RPMI7951 (cell line): ENCODE measurements at places on chromosomes 5 and 9. TPM values are rescaled to one million over a fixed set of nuclear protein-coding genes. Genes with fewer than 3 reads are reported as not detected.
A peak's percentile ranks its signal among the peaks of the same experiment; 100 is the strongest.

Gene ITGA1
- 47.7 and 74.6 TPM in 2 replicates for total RNA-seq

Gene IFNA10
- total RNA-seq: not detected in 2 replicates

Gene RICTOR
- 19.6 and 21.0 TPM in 2 replicates for total RNA-seq

Gene PKN3
- total RNA-seq: 6.1 and 6.6 TPM in 2 replicates

Gene CNTNAP3
- 0.12 and 0.39 TPM in 2 replicates for total RNA-seq

Gene GRM6
- total RNA-seq: not detected in 2 replicates

- DNase-seq: no peak
Observed at GRCh38 chr5:55483885-55484284, 50.9 kb downstream of the PLPP1 start.

DNA sequence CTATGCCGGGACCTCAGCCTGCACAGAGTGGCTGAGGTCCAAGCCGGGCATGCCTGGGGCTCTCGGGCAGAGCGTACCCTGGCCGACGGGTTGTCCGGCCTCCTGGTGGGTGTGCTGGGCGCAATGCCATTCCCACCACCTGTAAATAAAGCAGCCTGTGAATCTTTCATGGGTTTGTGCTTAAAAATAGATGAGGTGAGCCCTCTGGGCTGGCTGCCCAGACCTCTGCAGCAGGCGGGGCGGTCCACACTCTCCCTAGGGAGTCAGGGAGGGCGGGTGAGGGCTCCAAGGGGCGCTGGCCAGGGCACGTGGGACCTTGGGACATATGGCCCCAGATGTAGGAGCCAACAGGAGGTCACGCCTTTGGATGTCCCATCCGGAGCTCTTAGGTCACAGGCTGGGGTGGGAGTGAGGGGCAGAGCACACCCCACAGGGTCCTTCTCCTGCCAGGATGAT, 3.6 kb upstream of the AGPAT2 start:
- no peak for DNase-seq

GRCh38 chr5:174951151-174951780, 226.9 kb downstream of the MSX2 start:
- DNase-seq: peak; percentile 68

- DNase-seq: no peak
Observed at GRCh38 chr5:132417889-132418485, 48.5 kb downstream of the SLC22A5 start.

- no peak for DNase-seq
Observed at GRCh38 chr9:4831119-4831518, 38.4 kb downstream of the RCL1 start.

DNA sequence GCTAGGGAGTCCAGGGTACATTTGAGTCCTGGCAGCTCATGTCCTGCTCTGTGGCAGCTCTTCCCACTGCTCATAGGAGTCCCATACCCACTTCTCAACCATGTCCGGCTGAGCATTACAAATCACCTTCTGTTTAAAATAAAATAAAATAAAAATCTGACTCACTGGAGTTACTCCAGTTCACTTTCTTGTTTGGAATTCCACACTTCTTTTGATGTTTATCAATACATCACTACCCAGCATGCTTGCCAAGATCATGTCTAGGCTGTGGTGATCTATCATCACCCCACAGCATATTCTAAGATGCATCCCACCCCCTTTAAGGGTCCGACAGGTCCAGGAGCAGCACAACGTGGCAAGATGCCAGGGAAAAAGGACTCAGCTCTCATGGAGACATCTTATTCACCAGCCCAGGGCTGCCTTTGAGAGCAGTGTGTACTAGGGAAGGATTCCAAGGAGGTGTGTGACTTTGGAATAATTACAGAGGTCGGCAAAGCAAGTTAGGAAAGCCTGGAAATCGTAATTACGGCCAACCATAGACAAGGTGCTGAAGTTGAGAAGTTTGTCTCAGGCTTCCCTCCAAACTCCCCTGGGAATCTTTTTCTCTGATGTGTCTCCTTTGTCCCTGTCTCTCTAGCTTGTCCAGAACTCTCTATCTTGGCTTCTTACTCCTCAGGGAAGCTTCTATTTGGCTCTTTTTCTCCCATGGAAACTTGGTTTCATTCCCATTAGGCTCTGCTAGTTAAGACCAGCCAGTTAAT, 111.4 kb upstream of the SLC1A3 start:
- peak; percentile 72 for DNase-seq

DNA sequence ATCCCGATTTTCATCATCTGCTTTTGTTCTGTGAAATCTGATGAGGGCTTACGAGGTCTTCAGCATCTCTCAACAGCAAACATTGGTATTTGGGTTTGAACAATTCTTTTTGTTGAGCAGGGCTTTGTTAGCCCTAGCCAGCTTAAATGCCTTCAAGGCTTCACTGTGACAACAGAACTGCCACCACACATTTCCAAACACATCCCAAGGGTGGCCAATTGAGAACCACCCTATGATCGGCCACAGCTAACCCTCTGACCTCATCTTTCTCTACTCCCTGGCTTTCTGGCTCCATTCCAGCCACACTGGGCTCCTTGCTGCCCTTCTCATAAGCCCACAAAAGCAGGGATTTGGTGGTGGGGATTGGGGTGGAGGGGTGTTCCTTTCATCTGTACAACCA, 17.6 kb downstream of the MTX3 start:
- peak; percentile 44 for DNase-seq

- no peak for DNase-seq
Observed at GRCh38 chr5:75457691-75458090, 53.7 kb downstream of the CERT1 start.

- DNase-seq: no peak
Observed at GRCh38 chr5:53178830-53179229, 69.3 kb upstream of the MOCS2 start.

DNA sequence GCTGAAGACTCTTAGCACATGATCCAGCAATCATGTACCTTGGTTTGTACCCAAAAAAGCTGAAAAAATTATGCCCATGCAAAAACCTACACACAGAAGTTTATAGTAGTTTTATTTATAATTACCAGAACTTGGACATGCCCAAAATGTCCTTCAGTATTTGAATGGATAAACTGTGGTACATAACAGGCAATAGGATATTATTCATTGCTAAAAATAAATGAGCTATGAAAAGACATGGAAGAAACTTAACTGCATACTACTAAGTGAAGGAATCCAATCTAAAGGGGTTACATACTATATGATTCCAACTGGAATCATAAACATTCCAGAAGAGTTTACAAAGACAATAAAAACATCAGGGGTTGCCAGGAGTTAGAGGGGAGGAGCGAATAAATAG, 25.6 kb downstream of the FBXL17 start:
- no peak for DNase-seq

DNA sequence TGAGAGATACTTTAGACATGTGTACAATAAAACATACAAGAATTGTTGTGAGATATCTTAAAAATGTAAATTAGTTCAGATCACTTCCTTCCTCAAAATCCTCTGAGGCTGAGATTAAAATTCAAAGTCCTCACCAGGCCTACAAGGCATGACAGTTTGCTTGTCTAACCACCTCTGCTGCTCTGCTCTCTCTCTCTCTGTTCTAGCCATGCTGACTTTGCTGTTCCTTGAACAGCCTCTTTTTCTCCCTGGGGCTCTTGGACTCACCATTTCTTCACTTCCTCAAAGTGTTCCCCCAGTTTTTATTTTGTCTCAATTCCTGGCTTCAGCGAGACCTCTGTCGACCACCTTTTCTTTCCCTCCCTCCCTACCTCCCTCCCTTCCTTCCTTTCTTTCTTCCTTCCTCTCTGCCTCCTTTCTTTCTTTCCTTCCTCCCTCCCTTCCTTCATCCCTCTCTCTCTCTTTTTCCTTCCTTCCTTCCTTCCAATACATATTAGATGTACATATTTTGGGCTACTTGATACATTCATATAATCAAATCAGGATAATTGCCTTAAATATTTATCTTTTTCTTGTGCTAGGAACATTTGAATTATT, 27.0 kb downstream of the CATSPER3 start:
- no peak for DNase-seq

DNA sequence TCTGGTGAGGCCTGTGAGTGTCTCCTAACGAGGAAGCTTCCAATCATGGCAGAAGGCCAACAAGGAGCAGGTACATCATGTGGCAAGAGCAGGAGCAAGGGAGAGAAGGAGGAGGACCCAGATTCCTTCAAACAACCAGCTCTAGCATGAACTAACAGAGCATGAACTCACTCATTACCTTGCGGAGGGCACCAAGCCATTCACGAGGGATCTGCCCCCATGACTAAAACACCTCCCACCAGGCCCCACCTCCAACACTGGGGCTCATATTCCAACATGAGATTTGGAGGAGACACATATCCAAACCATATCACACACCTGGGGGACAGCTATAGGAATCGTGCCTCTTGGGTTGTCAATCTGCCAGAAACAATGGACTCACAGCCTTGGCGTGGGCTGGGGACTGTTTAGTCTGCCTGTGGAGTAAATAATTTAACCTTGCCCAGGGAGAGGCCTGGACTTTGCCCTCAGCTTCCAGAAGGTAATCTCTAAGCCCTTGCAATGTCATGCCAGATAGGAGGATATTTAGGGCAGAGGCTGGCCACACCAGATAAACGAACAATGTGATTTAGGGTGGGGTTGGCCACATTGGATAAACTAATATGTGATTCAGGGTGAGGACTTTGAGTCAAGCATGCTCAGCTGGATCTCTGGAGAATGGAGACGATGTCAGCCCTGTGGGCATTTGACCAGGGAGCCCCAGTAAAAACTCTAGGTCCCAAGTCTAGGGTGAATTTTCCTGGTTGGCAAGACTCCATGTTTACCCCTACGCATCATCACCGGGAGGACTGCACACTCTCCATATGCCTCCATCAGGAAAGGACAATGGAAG, 13.6 kb upstream of the VDAC1 start:
- DNase-seq: peak; percentile 71

DNA sequence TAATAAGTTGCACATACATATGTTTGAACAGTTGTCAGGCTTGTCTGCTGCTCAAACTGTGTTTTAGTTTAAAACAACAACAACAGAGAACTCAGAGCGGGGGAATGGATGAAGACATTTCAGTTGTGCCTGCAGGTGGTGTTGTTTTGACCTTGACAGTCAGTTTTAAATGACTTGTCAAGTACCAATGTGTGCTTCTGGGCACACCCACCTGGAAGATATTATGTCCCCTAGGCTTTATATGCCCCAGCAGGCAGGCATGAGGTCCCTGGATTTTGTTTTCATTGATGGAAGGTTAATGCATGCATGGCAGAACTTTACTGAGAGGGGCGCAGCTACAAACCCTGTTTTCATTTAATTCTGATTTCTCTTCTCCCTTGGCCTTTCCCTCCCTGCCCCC, 84.6 kb downstream of the AOPEP start:
- DNase-seq: no peak

- DNase-seq: peak; percentile 41
Observed at GRCh38 chr5:128213340-128213739, 129.8 kb downstream of the SLC12A2 start.

DNA sequence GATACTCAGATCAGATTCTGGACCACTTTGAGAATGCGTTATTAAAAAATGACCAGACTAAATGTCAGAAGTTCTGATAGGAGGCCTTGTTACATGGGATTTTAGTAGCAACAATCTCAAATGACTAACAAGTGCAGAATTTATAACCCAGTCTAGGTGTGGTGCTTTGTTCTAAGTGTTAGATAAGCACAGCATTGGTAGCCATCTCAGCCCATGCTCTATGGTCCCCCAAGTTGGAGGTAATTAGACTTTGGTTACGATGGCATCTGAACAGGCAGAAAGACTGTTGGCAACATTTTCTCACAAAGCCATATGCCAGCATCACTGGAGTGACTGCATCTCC, 140.4 kb upstream of the RPS23 start:
- DNase-seq: no peak

GRCh38 chr5:13624283-13625074, 320.0 kb downstream of the DNAH5 start:
- DNase-seq: peak; percentile 78

DNA sequence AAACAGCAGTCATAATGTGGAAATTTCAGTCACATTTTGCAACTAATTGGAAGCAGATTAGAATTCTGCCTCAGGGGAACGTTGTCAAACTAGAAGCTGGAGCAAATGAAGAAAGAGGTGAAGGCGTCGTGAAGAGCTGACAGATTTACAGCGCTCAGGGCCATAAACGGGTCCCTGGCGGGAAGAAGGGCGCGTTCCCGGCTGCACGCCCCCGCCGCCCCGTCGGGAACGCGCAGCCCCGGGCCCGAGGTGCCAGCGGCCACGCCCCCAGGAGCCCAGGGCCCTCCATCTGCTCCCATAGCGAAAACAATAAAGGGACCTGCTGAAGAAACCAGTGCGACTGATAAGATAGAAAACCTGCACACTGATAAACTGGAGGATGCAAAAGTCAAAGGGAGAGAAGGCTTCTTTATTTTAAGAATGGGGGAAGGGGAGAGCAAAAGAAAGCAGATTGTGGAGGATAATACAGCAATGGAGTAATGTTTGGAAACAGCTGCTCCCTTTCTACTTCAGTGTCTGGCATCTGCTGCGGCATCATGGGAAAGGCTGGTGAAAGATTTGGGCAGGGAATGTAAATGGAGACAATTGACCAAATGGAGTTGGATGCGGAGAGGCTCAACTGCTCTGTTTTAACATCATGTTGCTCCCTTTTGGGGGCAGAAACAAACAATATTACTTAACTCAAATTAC, 11.1 kb downstream of the ZNF608 start:
- peak; percentile 92 for DNase-seq

DNA sequence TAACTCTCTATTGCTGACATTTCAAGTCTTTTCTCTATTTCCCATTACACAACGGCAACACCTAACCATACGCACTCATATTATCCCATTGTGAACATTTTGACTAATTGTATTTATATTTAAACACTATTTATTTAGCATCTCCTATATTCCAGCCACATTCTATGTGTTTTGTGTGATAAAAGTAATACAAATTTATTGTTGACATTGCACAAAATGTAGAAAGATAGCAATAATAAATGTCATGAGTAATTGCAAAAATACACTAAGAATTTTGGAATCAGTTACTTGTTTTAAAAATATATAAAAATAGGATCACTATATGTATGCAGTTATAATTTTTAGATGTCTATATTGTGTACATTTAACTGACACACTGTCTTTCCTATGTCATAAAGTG, 413.0 kb upstream of the PTPRD start:
- no peak for DNase-seq

GRCh38 chr5:143059355-143059754, 289.2 kb downstream of the ARHGAP26 start:
- DNase-seq: peak; percentile 13

GRCh38 chr5:174082286-174082685, 36.8 kb downstream of the NSG2 start:
- peak; percentile 57 for DNase-seq

- no peak for DNase-seq
Observed at GRCh38 chr5:33235824-33236223, 204.9 kb upstream of the TARS1 start.

DNA sequence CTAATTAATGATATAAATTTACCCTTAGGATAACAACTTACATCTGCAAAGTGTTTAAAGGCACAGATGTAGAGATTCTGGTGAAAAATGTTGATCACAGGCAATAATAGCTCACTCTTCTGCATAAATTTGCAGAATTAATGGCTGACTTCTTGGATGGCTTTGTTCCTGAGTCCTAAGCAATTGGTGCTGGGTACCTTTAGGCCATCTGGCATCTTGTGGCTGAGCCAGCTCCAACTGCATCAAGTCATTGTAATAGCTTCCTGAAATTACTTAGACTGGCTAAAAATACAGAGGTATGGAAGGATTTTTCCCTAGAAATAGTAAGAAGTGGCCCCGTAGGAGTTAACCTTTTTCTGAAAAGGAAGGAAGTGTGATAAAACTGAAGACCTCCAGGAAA, 118.3 kb upstream of the MINAR2 start:
- no peak for DNase-seq
